ENCODE measurements at places on chromosomes 4 and X. TPM values are rescaled to one million over a fixed set of nuclear protein-coding genes. Genes with fewer than 3 reads are reported as not detected.
A peak's percentile ranks its signal among the peaks of the same experiment; 100 is the strongest.

The HMX1 gene
- not detected for polyA plus RNA-seq

The SERTM2 gene
- polyA plus RNA-seq: 1.5 TPM

The BCORL1 gene
- 21.0 TPM for polyA plus RNA-seq

The YIPF7 gene
- polyA plus RNA-seq: 6.6 TPM

The NEIL3 gene
- 3.0 TPM for polyA plus RNA-seq

The FAM184B gene
- 5.7 TPM for polyA plus RNA-seq

The TDO2 gene
- not detected for polyA plus RNA-seq

- no peak for DNase-seq
Observed at GRCh38 chr4:140738139-140738538, 18.0 kb downstream of the TBC1D9 start.

DNA sequence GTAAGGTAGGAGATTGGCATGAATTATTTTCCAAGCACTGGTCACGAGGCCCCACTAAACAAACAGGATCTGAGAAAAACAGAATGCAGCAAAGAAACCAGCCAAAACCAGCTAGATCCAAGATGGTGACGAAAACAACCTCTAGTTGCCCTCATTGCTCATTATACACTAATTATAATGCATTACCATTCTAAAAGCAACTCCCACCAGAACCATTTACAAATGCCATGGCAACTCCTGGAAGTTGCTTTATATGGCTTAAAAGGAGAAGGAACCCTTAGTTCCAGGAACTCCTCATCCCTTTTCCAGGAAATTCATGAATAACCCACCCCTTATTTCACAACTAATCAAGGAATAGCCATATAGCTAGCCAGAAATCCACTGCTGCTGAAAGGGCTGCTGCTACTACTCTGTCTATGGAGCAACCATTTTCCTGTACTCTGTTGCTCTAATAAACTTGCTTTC lies 69.3 kb downstream of the ABCB7 start:
- no peak for DNase-seq

DNA sequence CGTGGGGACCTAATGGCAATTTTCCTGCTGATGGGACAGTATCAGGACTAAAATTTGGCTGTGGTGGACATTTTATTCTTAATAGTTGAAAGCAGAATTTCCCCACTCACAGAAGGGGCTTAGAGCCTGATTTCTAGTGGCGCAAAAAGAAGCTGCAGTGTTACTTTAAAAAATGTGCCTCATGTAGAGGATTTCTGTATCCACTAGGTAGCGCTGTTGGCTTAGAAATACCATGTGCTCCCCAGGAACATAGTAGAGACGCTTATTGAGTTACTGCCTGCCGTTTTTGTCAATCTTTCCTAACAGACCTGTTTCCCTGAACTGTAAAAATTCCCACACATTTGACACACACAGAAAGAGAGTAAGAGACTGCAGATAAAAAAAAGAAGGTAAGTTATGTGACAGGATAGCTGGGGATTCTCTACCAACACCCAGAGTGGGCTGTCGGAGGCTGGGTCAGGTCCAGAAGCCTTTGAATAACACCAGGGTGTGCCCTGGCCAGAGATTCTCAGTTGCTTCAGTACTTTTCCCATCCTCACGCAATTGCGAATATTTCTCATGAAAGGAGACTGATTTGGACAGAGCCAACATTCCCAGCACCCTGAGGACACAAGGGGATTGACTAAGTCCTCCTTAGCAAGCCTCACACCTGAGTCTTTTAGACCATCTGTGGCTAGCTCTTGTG lies 88.4 kb downstream of the ZXDA start:
- peak; percentile 15 for DNase-seq

DNA sequence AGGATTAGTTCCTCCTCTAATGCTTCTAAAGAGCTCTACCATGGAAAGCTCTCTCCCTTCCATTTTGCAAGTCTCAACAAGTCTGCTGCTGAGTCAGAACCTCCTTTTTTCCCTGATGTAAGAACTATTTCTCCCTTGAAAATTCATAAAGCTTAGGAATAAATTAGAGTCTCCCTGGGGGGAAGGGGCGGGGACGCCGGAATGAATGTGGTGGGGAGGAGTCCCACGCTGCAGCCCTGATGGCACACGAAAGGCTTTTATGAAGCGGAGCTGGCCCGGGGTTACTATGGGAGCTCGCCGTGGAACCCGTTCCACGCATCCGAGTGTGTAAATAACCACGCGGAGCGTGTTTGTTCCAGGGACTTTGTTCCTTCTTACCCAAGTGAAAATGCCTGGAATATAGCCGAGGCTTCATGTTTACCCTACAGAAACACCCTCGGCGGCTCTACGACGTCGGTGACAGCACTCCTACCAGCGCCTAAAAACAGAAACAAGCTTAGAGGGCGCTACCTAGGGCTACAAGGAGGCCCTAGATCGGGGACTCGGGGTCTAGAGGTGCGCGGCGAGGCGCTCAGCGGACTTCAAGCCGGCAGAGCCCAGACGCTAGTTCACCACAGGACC lies 923 bp upstream of the CPEB2 start:
- DNase-seq: peak; percentile 55

DNA sequence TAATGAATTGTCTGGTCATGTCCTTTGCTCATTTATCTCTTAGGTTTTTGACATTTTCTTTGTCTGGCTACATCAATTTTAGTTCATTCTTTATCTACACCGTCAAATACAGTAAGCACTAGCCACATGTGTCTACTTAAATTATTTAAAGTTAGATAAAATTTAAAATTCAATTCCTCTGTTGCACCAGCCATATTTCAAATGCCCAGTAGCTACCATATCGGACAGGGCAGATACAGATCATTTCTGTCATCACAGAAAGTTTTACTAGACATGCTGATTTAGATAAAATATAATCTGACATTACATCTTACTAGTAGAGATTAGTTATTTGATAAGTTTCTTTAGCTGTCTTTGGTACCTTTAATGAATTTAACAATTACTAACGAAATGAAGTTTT lies 61.1 kb downstream of the WDR19 start:
- no peak for DNase-seq

DNA sequence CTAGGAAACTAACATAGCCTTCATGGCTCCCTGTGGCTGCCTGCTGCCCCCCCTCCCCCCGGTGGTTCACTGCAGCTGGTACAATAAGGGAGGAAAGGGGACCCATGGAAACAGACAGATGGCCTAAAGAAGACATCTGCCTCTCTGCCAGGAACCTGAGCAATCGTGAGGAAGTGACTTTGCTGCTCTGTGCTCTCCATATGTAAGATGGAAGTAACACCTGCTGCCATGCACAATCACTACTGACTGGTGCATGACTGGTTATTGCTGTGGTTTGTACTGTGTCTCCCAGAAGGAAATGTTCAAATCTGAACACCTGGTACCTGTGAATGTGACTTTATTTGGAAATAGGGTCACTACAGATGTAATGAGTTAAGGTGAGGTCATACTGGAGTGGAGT lies 43.6 kb downstream of the CD99L2 start:
- DNase-seq: no peak

GRCh38 chr4:130850019-130850524 lies 1754.1 kb downstream of the C4orf33 start:
- DNase-seq: no peak

GRCh38 chr4:38065176-38065575 lies 105.0 kb downstream of the PTTG2 start:
- no peak for DNase-seq

DNA sequence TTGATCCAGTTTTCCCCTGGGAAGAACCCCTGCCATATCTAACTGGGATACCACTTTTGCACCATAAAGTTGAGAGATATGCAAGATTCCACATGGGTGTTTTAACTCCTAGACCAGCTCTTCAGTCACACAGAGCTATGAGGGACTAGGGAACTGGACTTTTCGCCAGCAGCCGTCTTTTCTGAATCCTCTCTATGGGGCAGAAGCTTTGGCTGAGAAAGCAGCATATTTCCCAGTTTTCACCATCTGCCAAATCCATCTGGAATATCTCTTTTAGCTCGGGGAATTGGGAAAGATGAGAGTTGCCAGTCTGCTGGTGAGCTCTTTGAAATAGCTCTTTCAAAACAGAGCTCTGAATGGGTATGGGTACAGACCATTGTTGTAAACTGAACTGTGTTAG lies 20.9 kb downstream of the APOOL start:
- no peak for DNase-seq

- DNase-seq: no peak
Observed at GRCh38 chrX:41580423-41581064, 108.2 kb upstream of the GPR34 start.

DNA sequence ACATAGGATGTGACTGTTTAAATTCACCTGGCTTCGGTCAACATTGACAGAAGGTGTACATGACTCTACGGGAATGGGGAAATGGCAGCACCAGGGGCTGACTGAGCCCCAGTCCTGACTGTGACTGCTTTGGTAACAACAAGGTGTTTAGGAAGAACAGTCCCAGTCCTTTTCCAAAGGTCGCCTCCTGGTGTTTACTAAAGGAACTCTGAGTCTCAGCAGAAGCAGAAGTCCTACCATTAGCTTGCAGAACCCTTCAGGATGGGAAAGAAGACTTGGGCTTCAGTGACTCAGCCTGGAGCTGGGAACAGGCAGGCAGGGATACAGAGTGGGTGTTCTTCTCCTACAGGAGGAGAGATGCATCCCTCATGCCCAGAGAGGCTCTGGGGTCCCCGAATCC lies 103.3 kb downstream of the MGST2 start:
- no peak for DNase-seq

DNA sequence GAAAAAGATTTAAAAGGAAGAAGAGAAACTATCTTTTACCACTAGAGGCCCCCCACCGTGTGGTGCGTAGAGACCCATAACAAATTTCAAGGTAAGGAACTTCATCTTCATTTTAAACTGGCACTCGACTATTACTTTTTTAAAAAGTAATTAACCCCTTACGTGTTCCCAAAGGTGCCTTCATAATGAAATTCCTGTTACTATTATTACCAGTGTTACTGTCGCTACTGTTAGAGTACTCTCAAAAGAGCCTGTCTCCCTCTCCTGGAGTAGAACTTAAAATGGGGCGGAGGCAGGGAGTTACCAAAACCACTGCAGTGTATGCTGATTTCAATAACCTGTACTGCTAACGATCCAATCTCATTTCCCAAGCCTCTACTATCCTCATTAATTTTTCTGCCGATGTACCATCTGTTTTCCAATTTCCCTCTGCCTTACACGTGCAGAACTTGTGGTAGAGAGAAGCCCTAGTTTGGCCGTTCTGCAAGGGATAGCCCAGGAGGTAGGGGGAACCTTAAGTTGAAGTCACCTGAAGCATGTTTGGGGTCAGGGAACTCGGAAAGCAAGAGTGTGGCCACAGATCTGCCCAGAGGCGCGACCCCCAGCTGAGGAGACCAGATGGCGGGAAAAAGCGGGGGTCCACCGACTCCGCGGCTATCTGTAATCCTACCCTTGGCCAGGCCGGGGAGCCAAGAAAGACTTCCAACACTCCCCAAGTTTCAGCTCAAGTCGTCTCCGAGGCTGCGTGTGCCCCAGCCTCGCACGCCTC lies 720 bp upstream of the STK26 start:
- DNase-seq: no peak

DNA sequence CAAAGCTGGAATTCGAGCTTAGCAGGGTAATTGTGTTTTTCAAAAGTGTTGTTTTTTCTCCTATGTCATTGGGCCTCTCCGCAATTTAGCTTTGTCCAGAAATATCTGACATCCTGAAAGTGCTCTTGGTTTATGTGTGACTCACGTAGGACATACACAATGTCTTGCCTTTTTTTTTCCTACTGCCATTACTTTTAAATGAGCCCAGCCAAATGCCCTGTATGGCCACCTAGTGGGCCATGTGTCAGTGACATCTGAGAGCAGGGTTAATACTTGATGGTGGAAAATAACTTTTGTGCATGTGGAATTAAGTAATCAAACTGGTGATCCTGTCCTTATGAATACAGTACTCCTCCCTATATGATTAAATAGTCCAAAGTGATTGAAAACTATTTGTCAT lies 1411.1 kb upstream of the TENM3 start:
- no peak for DNase-seq

DNA sequence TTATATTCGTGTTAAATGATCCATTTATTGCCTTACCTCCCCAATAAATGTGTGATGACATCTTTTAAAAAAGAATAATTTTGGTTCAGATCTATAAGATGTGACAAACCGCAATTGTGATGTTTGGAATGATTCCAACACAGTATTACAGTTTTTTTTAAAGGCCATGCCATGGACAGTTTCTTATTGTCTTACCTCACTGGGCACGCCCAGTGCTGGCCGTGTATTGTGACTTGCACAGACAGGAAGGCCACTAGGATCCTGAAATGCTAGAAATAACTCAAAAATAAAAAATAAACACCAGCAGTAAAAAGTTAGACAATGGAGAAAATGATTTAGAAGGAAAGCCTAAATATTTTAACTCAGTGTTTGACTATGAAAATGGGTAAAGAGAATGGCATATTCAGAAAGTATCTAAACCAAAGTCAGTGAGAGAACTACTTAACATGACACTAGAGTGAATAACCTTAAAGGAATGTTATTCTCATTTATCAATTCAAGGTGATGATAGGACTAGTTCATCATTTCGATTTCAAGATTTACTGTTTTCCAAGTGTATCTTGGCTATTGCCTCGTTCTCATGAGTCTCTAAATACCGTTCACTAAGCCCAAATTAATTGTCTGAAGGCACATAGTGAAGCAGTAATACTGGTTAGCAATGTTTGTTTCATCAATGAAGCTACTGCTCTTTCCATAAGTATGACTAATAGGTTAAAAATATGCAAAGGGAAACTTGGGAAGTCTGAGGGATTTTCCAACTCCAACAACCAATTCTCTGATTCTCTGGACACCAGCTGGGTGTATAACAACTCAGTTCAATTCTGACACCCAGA lies 46.1 kb upstream of the VEGFC start:
- no peak for DNase-seq

GRCh38 chr4:15695729-15696128 lies 7.1 kb upstream of the BST1 start:
- no peak for DNase-seq

- no peak for DNase-seq
Observed at GRCh38 chr4:76182463-76182862, 31.2 kb downstream of the SCARB2 start.

DNA sequence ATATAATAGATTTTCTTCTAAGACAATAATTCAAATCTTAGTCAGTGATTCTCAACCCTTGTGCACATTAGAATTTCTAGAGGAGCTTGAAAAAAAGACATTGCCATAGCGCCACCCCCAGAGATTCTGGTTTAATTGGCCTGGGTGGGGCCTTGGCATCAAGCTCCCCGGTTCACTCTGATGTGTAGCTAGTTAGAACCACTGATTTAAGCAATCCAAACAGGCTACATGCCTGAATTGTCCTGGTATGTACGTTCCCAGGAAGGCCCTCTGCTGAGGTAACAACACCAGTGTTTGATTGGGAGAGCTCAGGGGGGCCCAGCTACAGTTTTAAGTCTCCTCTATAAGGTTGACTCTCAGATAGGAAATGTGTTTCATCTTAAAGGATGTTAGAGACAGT lies 1.3 kb upstream of the ATP10D start:
- no peak for DNase-seq
